Left lung (tissue), 14 donors: ENCODE measurements at places on chromosomes 16 and 17.

DNA sequence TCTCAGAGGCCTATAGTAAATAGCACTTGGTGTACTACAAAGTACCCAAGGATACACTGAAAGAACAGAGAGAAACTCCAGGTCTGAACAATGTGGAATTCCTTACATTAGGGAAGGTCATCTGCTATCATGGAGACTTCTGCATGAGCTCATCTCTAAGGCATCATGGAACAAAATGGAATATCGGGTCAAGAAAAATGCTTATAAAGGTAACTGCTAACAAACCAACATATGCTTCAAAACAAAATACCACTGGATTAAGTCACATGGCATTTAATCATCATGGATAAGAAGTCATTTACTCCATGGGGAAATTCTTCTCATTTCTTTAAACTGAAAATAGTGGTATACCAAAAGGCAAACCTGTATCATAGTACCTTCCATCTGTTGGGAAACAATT, 34.2 kb downstream of the TXNDC11 start:
- DNase-seq: no peak

GRCh38 chr17:8273884-8274444, 14.5 kb upstream of the RANGRF start:
- DNase-seq: peak; percentile 66

DNA sequence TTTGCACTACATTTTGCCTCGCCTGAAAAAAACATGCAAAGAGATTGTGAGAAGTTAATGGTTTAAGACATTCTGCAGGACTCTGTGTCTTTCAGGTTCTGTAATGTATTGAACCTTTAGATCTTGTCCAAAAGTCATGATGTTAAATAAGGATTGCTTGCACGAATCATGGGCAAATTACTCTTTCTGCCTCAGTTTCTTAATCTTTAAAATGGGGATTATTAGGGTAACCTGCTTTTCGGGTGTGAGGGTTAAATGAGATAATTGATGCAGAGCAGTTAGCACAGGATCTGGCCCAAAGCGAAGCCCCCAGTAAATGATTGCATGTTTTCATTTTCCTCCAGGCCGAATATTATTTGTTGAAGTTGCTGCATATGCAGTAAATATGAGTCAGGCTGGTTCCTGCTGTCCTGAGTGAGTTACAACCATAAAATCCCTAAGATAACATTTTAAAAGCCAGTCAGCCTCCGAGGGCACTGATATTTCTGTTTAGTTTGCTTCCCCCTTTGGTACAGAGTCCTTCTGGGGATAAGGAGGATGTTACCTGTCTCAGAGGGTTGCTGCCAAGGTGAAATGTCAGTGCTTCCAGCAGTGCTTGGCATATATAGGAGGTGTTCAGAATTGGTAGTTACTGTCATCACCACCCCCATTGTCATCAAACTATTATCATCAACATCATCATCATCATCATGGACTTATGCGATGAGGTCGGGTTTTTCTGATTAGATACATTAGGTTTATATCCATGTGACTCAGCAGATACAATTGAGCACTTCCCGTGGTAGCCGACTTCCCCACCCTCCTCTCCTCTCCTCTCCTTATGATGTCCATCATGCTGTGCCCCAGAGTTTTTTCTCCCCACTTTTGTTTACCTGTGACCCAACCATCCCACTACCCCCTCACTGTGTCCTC, 20.6 kb upstream of the ARHGAP17 start:
- no peak for DNase-seq

DNA sequence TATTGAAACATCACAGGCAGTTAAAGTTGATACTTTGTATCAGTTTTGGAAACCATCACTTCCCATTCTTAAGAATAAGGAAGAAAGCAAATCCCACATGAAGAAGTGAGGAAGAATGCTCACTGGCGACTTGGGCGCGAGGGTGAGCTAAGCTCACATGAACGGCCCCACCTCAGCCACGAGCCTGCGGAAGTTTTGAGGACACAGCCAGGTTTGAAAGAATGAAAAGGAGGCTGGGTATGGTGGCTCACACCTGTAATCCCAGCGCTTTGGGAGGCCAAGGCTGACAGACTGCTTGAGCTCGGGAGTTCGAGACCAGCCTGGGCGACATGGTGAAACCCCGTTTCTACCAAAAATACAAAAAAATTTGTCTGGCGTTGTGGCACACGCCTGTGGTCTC, 110.3 kb upstream of the CHMP6 start:
- no peak for DNase-seq

DNA sequence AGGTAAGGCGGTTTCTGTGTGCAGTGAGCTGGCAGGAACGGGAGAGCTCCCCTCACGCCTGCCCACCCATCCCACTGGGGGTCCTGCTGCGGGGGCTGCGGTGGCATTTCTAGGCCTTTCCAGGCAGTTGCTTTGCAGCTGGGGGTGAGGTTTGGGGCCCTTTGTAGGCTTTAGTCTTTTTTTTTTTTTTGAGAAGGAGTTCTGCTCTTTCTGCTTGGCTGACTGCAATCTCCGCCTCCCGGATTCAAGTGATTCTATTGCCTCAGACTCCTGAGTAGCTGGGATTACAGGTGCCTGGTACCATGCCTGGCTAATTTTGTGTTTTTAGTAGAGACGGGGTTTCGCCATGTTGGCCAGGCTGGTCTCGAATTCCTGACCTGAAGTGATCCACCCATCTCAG, 11.1 kb downstream of the TSC2 start:
- no peak for DNase-seq

GRCh38 chr16:67170168-67170948, at the start of gene NOL3:
TSS of gene NOL3 (plus strand) at chr16:67170538.
- DNase-seq: peak; percentile 74

DNA sequence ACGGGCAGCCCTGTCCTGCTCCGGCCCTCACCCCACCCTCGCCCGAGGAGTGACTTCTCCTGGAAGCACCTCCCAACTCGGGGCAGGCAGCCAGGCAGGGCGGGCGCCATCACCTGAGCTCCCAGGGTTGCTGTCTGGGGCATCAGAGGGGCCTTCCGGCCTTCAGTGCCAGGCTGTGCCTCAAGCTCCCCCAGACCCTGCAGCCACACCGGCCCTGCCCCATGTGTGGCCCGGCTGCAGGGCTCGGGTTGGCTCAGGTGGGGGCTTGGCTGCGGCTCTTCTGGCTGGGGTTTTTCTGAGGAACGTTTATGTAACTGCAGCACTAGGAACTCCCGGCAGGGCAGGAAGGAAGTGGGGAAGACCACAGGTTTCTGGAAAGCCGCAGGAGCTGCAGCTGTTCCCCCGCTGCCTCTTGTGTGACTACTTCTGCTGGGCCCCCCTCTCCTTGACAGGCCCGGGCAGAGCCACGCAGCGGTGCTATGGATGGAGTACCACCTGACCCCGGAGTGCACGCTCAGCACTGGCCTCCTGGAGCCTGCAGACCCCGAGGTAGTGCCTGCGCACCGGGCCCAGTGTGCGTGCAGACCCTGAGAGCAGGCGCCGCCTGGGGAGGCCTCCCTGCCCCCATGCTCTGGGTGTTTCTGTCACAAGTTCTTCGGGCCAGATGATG, 45.6 kb downstream of the PRMT7 start:
- DNase-seq: peak; percentile 76

DNA sequence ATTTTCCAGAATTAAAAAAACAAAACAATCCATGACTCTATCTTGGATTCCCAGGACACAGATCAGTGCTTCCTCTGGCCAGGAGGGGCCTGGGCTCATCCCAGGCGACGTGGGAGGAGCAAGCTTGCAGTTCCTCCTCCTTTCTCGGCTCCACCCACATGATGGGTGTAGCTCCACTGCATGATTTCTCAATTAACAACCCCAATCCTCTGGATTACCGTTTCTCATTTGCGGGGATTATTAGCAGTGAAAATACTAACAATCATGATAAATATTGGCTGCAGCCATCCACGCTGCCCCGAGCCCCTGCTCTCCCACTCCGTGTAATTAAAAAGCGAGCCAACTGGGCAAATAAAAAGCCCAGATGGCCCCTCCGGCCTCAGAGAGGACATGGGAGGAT, 46.4 kb upstream of the SDK2 start:
- no peak for DNase-seq

DNA sequence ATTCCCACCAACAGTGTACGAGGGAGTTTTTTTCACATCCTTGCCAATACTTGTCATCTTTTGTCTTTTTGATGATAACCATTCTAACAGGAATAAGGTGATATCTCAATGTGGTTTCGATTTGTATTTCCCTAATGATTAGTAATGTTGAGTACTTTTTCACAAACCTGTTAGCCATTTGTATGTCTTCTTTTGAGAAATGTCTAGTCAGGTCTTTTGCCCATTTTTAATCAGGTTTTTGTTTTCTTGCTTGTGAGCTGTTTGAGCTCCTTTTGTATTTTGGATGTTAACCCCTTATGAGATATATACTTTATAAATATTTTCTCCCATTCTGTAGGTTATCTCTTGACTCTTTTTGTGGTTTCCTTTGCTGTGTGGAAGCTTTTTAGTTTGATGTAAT, 1.9 kb upstream of the KRTAP4-5 start:
- no peak for DNase-seq

GRCh38 chr16:47486856-47487255, 25.7 kb downstream of the PHKB start:
- no peak for DNase-seq

DNA sequence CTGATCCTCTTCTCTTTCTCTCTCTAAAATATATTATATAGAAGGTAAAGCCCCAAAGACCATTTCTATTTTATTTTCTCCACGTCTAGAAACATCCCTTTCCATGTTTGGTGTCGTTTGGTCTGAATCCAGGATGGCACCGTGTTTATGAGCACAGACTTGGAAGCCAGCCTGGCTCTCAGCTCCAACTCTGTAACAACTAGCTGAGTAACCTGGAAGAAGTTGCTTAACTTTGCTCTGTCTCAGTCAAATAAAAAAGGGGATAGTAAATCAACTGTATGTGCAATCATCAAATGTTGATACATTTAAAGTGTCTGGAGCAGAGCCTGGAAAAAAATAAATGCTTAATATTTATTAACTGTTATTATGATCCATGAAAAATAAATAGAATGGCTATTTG, 249.8 kb upstream of the MAF start:
- DNase-seq: no peak

GRCh38 chr17:45342871-45343526, 26.2 kb upstream of the MAP3K14 start:
- no peak for DNase-seq

DNA sequence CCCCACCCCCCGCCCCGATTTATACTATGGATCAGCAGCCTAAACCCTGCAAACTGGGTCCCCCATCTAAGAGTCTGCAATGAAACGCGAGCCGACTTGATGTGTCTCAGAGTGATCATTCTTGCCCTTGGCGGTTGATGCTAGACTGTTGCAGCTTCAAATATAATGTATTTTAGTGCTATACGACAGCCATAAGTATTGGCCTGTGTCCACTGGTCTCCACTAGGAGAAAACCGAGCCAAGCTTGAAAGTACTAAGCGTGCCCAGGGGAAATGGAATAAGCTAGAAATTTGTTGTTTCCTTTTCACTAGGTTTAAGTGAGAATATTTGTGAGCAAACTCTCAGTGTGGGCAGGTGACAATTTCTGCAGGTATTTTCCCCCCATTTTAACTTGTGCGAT, 711.2 kb downstream of the MAF start:
- DNase-seq: no peak

GRCh38 chr17:61464843-61465180, 12.6 kb downstream of the TBX4 start:
- no peak for DNase-seq

DNA sequence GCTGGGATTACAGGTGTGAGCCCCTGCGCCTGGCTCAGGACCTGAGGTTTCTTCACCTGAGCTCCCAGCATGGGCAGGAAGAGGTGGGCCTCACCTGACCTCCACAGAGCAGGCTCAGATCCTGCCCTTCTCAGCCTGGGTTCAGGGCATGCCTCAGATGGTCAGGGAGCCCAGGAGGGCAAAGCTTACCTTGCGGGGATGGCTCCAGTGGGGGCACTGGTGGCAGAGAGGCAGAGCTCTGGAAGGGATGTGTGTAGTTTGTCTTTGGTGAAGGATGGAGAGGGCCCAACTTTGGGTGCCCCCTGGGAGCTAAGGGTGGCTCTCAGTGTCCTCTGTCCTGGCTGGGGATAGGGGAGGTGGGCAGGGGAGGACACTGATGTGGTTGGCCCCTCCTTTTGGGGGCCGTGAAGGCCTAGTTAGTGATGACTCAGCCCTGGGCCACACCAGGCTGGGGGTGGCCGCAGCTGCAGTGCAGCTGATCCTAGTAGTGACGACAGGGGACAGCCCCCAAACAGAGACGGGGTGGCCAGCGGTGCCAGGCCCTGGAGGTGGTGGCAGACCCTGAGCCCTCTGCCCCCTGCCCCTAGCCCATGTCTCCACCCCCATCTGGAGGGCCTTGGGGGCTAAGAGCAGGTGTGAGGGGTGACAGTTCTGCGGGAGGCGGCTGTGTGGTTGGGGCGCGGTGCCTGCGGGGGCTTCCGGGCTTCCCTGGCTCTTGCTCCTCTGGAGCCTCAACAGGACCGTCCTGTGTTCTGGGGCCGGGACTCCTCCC, 5.8 kb downstream of the NHERF2 start:
- DNase-seq: no peak

GRCh38 chr17:72378414-72379390, 257.9 kb downstream of the SOX9 start:
- DNase-seq: no peak

- DNase-seq: no peak
Observed at GRCh38 chr17:8447799-8448198, 12.1 kb downstream of the NDEL1 start.

DNA sequence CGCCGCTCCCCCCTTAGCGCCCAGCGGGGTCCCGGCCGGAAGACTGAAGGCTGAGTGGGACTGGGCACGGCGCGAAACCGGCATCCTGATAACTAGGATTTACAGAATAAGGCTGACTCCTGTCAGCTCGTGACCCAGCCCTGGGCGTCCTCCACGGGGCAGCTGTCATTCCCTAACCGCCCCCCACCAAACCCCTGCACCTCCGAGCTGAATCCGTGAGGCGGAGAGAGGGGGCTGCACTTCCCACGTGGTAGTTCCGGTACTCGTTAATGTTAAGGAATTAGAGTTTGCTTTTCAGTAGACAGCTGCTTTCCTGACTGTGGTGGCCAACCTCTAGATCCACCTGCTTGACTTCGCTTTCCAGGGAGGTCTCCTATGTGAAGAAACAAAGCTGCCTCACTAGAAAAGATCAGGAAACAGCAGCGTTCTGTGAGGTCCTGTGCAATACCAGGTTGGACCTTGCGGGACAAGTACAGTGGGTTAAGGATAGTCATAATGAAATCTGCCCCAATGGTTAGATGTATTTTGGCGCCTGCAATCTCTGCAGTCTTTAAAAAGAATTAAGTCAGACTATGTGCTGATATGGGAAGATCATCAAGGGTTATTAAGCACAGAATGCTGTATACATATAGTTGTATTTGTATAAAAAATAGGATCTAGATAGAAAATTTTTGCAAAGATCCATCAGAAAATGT, 1.1 kb upstream of the WBP2 start:
- no peak for DNase-seq

GRCh38 chr17:81027591-81028505, 7.1 kb upstream of the BAIAP2 start:
- DNase-seq: no peak

DNA sequence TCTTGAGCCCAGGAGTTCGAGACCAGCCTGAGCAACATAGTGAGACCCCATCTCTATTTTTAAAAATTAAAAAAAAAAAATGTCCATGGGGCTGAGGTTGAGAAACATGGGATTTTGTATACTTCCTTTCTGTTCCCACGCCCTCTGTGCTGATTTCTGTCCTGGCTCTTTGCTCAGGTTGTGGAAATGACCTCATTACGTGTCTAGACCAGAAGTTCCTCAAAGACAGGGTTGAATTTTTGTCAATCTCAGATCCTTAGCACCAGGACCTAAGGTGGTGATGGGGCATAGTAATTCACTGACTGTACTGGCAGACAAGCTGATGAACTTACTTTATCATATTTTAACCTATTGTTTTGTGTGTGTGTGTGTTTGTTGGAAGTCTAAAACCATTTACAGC, 11.2 kb upstream of the HNF1B start:
- DNase-seq: no peak

- DNase-seq: no peak
Observed at GRCh38 chr17:35023538-35023937, 40.0 kb downstream of the RFFL start.
